ENCODE measurements at places on chromosomes 1 and 21.

- no peak for DNase-seq
Observed at GRCh38 chr21:34554227-34554626, 42.2 kb upstream of the KCNE1 start.

DNA sequence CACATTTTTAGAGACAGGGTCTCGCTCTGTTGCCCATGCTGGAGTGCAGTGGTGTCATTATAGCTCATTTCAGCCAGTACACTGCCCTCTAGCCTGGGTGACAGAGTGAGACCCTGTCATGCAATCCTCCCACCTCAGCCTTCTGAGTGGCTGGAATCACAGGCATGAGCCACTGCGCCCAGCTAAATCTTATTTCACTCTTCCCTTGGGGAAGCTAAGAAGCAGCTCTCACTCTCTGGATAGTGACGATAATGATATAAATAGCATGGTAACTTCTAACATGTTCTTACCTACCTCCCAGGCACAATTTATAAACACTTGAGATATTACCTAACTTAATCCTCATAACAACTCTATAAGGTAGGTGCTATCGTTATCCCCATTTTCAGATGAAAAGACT lies 24.9 kb downstream of the IQGAP3 start:
- DNase-seq: no peak

DNA sequence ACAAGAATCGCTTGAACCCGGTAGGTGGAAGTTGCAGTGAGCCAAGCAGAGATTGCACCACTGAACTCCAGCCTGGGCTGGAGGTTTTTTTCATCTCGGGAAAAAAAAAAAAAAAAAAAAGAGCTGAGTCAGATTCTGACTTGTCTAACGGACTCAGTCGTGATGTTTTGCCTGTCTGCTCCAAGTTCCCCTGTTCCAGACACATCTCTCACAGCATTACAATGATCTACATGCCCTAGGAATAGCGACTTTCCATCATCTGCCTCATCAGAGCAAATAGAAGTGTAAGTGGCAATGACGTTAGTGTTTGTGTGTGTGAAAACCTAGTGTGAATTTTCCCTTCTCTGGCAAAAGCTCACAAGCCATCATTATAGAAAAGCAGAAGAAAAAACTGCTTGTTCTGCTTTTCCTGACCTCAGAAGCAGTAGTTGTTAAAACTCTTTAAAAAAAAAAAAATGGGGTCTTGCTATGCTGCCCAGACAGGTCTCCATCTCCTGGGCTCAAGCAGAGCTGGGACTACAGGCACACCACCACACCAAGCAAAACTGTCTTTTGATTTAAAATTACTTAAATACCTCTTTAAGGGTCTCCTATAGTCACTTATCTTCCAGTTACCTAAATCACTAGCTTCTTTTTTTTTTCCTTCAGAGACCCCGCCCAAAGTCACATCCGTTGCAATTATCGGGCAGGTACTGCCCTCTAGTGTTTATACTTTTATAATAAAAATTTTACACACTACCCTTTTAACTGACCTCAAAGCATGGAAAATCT lies 37.3 kb downstream of the PLEKHO1 start:
- DNase-seq: peak; percentile 93

DNA sequence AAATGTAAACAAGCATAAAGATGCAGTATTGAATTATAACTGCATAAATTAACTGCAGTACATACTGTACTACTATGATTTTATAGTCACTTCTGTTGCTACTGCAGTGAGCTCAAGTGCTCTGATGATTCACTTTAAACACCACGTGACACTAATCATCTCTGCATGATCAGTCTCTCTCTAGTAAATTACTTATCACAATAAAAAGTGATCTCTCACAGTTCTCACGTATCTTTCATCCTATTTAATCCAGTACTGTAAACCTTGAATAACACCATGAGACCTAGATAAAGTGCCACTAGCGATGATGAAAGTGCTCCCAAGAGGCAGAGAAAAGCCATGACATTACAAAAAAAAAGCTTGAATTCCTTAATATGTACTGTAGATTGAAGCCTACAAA lies 1242.0 kb downstream of the AMY1C start:
- peak; percentile 58 for DNase-seq

DNA sequence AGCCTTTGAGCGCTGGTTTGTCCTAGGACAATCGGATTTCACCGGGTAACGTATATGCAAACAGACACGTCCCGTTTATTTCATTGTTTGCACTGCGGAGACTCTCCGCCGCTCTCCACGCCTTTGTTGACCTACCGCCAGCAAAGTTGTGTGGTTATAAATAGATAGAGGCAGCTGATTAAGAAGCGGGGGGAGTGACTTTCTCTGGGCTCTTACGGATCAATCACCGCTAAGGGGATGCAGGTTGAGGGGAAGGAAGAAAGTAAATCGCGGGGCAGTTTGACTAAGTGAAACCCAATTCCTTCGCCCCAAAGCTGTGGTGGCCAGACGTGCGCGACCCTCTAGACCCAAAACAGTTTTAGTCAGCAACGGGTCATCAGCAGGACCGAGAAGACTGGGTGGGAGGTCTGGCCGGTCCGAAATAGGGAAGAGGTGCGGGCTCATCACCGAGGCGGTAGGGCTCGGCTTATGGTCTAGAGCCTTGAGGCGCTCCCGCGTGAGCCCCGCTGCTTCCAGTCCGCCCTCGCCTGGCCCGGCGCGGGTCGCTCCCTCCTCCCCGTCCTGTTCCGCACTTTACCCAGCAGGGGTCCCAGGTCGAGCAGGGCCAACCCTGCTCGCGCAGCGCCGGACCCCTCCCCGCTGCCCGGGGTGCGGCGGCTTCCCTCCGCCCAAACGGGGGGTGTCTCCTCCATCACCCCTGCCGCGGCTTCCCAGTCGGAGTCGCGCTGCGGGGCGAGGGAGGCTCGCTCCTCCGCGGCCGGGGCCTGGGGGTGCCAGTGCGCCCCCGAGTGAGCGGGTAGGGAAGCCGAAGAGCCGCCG lies 120.8 kb upstream of the RRP15 start:
- DNase-seq: no peak

- DNase-seq: no peak
Observed at GRCh38 chr1:101077849-101078248, 52.3 kb upstream of the DPH5 start.

DNA sequence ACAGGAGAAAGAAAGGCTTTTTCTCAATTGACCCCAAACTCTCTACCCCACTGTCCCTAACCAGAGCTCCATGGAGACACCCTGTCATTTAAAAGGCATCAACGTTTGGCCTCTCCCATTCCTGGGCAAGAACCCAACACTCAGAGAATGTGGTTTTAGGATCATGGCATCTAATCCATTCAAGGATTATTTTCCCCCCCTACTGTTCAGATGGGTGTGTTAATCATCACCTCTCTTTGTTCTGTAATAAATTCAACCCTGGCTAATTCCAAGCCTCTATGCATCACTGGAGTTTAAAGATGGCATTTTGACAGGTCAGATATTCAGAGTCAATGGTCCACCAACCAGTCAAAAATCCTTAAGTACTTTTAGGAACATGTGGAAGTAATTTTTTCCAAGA lies 42.7 kb downstream of the TBX15 start:
- no peak for DNase-seq

GRCh38 chr21:42097274-42097673 lies 26.2 kb downstream of the UMODL1 start:
- DNase-seq: no peak

- DNase-seq: no peak
Observed at GRCh38 chr1:160377585-160378206, 10.8 kb downstream of the NHLH1 start.

GRCh38 chr1:110630839-110631663 lies 24.9 kb upstream of the KCNA2 start:
- peak; percentile 76 for DNase-seq

DNA sequence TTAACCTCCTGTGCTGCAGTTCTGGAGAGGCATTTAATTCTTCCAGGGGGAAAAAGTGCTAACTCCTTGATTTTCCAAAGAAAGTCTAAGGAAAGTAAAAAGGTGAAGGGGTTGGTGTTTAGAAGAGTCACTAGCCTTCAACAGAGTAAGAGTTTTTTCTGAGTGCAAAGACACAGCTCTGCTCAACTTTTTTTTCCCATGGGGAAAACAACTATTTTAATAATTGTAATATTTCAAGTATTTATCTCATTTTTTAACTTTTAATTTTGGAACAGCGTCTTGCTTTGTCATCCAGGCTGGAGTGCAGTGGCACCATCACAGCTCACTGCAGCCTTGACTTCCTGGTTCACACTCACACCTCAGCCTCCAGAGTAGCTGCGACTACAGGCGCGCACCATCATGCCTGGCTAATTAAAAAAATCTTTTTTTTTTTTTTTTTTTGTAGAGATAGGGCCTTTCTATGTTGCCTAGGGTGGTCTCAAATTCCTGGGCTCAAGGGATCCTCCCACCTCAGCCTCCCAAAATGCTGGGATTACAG lies 202.6 kb downstream of the APP start:
- DNase-seq: no peak

GRCh38 chr1:46300673-46301405 lies 2.6 kb downstream of the LRRC41 start:
- no peak for DNase-seq

GRCh38 chr1:31371121-31371959 lies 1.5 kb downstream of the FABP3 start:
- peak; percentile 12 for DNase-seq

- no peak for DNase-seq
Observed at GRCh38 chr1:199122532-199123311, 483.9 kb downstream of the PTPRC start.

DNA sequence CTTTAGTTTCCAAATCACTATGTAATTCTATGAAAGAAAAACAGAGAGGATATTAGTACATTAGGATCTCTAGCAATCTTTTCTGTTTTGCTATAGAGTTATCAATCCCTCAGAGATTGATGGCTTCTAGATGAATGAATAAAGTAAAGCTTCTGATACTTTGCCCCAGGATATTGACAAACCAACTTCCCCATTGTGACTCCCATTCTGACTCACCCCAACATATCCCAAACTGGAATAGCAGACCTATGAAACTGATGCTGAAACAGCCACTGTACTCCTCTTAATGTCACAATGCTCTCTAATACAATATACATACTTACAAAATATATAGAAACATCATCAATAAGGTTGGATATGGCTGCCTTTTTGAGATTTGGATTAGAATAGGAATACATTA lies 442.1 kb upstream of the NR5A2 start:
- DNase-seq: no peak

DNA sequence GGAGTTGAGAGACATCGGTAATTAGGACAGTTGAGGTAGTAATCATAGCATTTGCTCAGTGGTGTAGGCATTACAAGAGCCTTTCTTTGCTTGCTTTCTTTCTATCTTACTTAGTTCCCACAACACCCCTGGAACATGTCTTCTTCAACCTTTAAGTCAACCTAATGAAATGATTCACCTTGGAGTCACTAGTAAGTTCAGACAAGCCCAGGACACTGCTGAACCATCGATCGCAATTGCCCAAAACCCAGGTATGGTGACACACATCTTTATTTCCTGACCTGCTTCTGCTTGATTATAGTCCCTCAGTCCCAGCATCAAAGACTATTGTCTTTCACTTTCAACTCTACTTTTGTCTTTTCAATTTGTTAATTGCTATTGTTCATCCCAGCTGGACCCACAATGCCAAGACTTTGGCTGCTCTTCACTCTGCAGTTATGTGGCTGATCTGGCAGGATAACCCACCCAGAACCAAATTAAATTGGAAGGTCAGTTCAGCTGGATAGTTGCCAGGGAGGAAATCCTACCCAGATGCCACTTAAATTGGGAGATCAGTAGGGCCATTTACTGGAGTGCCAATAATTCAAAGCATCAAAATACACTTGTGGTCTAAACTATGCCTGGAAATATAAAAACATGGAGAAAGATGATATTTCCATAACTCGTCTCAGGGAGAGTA lies 272.9 kb downstream of the RWDD3 start:
- DNase-seq: no peak

- peak; percentile 86 for DNase-seq
Observed at GRCh38 chr1:118151312-118151937, 33.6 kb downstream of the SPAG17 start.

- DNase-seq: peak; percentile 62
Observed at GRCh38 chr1:237814319-237814924, 76.3 kb downstream of the ZP4 start.

- no peak for DNase-seq
Observed at GRCh38 chr1:7644086-7644485, 127.0 kb upstream of the VAMP3 start.

- no peak for DNase-seq
Observed at GRCh38 chr21:41589620-41590175, 81.7 kb upstream of the TMPRSS2 start.

DNA sequence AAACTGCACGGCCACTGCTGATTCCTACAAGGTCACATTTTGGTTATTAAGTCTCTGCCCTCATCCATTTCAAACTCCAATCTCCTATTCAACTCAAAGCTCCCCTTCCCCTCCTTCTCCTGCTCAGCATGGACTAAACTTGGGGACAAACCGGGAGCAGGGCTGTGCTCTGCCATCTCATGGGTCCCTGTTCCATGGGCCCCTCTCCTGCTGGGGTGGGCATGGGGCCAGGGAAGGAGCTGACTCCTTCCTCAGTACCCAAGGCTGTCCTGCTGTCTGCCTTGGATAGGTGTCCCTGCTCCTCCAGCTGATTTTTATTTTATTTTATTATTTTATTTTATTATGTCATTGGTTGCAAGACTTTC lies 27.1 kb downstream of the TNNT2 start:
- no peak for DNase-seq

DNA sequence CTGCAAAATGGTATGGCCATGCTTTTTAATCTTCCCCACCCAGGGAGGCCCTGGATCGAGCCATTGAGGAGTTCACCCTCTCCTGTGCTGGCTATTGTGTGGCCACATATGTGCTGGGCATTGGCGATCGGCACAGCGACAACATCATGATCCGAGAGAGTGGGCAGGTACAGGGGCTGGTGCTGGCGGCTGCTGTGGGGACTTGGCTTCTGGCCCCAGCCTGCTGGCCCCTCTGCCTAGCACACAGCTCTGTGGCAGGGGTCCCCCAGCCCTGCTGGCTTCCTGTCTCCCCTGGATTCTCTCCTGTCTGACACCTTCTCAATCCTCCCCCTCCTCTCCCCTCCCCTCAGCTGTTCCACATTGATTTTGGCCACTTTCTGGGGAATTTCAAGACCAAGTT lies 72.4 kb downstream of the PIK3CD start:
- DNase-seq: no peak

DNA sequence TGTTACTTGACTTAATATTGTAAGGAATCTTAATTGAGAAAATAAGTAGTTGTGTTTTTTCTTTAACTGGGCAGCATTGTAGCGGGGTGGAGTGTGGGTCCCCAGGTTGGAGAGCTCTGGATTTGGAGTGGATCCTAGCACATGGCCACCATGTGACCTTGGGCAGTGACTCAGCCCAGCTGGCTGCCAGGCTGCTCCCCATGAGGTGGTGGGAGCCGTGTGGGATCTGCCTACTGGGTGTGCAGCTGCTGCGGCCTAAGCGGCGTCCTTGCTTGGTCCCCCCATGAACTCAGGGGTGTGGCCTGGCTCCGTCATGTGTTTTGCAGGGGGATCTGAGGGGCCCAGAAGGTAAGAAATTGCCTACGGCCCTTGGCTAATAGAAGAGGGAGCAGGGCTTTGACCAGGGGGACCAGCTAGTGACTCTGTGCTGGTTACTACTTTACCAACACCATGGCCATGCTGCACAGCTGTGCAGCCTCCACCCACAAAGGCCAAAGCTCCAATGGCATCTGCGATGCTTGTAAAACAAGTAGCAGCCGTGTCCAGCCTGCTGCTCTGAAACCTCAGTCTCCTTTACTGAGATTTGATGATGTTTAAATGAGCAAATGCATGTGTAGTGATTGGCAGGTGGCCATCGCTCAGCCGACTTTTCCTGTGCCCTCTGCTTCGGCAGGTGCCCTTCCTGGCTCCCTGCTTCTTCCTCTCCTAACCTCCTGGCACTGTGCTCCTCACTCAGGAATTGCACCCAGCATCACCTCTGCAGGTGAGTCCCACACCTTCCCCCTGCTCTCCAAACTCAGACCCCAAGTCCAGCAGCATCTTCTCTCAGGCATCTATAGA lies 68.3 kb downstream of the ADARB1 start:
- no peak for DNase-seq
